ENCODE measurements at places on chromosomes 16 and 17.

DNA sequence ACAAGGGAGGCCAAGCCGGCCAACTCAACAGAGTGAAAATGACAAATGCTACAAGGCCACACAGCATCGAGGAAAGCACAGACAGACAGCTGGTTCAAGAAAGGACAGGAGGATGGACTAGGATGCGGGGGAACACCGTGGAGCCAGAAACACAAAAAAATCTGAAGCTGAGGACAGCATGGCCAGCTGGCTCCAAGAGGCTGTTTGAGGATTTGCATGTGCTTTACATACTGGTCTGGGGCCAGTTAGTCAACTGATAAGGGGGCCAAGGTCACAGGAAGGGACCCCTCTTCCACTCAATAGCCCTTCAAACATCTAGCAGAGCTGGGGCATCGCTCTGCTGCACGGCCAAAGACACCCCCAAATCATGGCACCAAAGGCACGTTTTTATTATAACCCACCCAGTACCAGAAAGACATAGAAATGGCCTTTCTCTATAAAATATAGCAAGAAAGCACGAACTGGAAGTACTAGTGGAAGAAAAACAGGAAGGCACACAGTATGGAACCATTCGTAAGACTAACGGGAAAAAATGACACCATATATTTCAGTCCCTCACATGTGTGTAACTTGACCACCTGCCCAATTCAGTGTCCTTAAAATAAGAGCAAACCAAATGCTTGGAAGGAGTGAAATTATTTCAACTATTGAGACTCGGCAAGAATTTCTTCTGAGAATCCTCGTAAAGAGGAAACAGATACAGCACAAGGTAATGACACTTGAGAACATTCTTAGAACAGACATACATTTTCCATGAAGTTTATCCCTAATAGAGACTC, 7.8 kb upstream of the SRL start:
- DNase-seq = no peak

DNA sequence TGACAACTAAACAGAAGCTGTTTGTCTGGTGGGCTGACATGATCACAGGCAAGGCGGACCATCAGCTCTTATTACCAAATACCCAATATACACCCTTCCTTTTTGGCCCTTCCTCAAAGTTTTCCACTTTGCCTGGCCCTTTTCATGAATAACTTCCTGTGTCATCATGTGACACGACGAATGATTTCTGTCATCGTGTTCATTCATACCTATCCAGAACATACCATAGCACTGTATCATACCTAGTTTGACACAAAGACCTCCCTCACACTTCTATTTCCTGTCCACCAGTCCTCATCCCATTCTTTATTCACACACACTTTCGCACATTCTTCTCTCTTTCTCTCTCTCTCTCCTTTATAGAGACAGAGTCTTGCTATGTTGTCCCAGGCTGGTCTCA, 131.8 kb downstream of the STX8 start:
- no peak for DNase-seq

DNA sequence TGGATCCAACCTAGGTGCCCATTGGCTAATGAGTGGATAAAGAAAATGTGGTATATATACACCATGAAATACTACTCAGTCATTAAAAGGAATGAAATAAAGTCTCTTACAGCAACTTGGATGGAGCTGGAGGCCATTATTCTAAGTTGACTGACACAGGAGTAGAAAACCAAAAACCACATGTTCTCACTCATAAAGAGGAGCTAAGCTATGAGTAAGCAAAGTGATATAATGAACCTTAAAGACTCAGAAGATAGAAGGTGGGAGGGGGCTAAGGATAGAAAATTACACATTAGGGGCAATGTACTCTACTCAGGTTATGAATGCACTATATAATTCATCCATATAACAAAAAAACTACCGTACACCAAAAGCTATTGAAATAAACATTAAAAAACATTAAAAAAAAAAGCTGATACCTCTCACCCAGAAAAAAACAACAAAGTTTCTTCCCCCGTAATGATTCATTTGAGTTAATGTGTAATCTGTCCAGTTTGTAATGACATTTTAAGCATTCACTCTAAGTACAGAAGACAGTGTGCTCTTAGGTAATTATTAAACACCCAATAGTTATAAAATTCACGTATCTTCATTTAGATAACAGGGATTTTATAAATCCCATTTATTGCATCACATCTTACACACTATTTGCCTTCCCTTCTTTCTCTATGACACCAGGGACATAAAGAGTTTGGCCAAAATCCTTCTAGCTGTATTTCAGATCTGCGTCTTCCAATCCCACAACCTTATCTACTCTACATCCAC, 941.5 kb downstream of the CDH11 start:
- no peak for DNase-seq

DNA sequence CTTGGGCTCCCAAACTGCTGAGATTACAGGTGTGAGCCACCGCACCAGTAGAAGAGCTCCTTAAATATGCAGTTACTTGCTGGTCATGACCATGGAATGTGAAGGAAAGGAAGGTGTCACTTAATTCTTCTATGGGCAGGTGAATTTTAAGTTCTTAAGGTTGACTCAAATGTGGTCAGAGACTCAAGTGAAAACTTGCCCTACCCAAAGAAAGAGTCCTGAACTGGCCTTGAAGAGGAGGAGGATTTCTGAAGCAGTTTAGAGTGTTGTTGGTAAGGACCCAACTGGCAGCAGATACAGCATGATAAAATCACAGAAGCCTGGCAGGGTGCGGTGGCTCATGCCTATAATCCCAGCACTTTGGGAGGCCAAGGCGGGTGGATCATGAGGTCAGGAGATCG, 29.4 kb downstream of the CHD9 start:
- no peak for DNase-seq

GRCh38 chr16:67666032-67666551, 458 bp downstream of the ENKD1 start:
- DNase-seq = no peak

- no peak for DNase-seq
These were observed 93.3 kb downstream of the C16orf78 start for GRCh38 chr16:49466881-49467280.

DNA sequence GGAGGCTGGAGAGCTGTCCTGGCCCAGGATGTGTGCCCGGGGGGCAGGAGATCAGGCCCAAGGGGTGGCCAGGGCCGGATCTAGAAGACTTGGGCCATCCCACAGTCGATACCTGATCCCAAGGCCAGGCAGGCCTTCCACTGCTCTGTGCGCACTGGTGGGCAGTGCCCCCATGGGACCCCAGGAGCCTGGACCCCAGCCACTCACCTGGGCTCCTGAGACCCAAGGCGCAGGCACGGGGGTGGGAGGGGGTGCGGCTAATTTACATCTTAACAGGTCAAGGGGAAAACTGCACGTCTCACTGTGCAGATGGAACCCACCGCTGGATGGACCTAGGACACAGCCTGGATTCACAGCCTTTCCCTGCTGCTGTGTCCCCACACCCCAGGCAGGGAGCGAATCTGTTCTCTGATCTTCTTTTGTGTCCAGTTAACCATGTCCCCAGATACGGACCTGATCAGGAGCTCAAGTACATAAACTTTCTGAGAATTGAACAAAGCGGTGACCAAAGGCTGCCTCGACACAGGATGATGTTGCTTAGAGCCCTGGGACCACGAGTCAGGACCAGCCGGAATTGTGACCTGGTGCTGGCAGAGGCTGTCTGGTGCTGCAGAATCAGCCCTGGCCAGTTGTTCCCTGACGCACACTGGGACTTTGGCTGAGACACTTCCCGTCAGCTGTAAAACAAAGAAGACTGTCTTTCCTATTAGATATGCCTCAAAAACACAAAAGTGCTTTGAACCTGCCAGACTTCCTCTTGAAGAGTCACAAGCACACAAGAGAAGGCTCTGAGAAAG, 60.6 kb downstream of the TNFRSF13B start:
- DNase-seq = no peak
